CD14-positive monocyte (primary cell): ENCODE measurements at places on chromosomes 7 and 10.

DNA sequence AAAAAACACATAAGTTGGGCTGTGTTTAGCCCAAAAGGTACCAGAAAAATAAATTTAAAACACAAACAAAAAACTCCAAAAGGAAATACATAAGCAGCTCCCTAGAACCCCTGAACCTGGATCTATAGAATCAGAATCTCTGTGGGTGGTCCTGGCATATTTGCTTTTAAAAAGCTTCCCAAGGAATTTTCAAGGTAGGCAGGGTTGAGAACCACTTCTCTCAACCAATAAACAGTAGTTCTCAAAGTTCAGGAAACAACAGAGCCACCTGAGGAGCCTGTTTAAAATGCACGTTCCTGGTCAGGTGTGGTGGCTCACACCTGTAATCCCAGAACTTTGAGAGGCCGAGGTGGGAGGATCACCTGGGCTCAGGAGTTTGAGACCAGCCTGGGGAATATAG lies 12.5 kb downstream of the ATXN7L1 start:
- no peak for DNase-seq

DNA sequence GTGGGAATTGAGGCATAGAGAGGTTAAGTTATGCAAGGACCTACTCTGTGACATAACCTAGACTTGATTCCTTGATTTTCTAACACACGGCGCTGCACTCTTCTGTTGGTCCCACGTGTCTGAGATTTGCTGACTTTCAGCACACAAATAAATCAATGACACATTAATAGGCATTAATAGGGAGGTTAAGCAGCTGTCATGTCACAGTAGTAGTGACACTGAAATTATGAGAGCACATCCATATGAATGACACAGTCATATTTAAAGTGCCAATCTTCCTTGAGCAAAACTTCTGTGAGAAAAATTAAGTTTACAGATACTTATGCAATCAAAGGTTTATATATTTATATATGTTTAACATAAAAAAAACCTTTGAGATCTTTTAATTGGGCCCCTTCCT lies 805.4 kb upstream of the SORCS1 start:
- DNase-seq: no peak

DNA sequence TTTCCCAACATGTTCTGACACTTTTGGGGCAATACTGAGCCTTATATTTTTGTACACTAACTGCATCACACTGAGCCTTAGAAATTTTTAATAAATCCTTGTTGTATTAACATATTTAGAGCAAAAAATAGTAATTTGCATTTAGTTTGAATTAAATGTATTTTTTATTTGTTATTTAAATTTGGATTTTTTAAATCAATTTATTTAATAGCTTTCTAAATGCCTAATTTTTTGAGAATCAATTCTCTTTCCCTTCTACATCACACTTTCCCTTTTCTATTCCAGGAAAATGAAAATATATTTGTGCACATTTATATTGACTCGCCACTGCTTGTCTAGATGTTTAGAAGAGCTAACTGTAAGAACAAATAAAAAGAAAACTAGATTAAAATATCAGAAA lies 414.6 kb upstream of the POM121L12 start:
- no peak for DNase-seq

DNA sequence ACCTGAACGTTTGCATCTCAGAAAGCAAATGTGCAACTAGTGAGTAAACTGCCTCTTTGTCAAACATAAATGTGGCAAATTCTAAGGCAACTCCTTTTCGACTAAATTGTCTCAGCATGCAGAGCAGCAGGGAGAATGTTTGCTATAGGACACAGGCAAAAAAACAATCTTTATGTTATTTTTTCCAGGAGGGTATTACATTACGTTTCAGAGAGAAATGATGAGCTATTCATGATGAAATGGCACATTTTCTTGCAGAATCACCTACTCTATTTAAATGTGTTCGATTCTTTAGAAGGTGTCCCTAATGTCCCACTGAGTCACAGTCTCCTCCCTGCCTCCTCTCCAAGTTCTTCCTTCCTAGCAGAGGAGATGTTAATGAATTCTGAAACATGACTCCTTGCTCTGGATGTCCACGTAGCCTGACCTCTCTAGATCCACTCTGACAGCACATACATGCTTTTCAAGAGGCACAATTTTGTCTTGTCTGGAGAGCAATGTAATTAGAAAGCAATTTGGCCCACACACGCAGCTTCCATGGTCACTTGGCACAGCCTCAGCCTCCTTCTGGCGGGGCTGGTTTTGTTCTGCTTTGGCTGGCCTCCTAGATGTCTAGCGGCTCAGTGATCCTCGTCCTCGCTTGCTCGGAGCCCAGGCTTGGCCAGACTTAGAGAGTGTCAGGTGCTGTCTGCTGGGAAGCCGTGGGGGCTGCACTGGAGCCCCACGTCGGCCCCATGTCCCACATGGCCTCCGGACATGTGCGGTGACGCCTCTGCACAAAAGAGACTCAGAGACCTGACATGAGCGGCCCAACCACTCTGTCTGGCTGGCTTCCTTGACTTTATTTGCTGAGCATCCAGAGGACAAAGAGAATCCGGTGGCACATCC lies 125.7 kb upstream of the ZNF438 start:
- DNase-seq: no peak

DNA sequence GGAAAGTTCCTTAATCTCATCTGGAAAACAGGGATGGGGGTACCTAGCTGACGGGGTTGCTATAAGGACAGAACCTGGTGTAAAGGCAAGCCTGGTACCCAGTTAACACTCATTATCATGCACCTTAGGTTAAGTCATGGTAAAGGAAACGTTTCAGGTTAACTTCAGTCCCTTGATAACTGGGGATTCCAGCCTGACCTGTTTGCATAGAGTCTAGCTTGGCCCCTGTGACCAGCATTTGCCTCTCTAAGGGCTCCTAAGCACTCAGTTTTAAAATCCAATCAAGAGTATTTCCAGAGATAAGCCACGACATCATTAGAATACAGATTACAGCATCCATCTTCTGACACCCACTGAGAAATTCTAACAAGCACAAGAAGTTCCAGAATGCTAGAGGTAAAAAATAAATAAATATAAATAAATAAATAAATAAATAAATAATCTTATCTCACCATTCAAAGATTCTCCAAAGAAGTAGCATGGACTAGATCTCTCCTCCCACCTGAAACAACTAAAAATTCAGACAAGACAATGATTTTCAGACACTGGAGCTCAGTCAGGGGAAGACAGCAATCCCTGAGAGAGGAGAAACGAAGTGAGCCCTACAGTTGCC lies 184.6 kb downstream of the KCNMA1 start:
- DNase-seq: no peak

DNA sequence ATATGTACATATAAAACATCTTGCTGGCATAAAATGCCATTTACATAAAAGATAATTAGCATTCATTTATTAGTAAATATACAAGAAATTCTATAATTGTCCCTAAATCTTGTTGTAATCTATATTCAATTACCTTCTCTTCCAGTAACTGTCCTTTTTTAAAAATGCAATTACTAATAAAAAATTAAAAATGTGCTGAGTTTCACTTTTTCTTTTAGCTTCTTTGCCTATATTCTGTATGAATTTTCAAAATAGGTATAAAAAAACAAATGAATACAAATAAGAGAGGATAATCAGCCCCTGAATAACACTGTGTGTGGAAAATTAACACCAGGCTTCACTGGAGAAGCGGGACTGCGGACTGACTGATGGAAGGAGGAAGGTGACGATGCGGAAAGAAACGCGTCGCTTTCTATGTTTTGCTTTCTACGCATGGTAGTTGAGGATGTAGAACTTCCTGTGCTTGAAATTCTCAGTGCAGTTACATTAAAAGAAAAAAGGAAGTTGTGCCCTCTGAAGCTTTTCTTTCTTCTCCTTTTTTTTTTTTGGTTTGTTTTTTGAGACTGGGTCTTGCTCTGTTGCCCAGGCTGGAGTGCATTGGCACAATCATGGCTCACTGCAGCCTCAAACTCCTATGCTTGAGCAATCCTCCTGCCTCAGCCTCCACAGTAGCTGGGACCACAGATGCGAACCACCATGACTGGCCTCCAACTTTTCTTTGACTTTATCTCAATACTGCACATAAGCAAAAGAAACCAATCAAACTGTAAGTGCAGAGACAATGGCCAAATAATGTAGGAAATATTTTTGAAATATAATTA lies 7.4 kb upstream of the ZMYND11 start:
- DNase-seq: peak; percentile 84

DNA sequence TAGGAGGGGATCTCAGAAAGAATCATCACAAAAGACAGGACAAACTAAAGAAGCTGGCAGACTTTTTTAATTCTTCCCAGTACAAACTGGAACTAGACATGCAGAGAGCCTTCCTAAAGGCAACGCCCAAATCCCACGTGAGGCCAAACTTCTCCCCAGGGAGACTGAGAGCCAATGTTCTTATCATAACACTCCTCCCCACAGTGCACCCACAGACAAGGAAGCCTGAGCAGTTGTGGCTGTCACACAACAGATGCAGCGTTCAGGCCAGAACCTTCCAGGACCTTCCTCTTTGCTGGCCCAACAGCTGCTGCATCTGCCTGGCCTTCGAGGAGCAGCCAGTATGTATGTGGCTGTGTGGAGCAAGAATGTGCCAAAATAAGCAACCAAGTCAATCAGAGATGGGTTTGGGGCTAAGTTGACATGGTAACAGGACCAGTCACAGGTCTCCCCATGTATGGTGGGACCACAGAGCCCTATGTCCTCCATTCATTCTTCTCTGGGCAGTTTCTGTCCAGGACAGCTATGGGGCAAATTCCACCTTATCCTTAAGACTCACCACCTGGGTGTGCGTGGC lies 34.9 kb downstream of the SRPK2 start:
- DNase-seq: peak; percentile 33

DNA sequence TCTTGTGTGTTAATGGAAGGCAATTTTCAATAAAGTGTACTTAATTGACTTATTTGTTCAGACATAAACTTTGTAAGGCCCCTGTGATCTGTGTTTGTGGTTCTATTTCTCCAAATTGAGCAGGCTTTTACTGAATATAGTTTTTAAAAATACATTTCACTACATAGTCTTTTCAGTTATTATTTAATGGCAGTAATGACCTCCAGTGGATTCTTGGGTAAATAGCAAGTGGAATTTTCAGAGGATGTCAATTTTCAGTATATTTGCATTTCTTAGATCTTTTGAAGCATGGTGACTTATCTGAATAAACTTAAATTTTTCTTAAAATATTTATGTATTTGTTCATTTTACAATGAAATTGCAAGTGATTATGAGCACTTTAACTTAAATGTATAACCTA lies 203.1 kb upstream of the PCLO start:
- DNase-seq: no peak

DNA sequence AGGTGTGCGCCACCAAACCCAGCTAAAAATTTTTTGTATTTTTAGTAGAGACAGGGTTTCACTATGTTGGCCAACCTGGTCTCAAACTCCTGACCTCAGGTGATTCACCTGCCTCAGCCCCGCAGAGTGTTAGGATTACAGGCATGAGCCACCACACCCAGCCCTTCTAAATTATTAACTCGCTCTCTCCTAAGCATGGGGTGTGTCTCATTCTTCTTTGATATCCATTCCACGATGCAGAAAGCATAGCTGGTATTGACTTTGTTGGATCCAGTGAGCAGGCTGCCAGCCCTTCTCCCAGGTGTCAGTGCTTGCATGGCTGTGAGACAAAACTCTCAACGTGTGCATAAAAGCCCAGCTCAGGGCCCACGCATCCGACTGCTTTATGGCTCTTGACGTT lies 254.1 kb upstream of the PFKP start:
- no peak for DNase-seq

GRCh38 chr7:105337529-105337928 lies 51.2 kb downstream of the SRPK2 start:
- no peak for DNase-seq

DNA sequence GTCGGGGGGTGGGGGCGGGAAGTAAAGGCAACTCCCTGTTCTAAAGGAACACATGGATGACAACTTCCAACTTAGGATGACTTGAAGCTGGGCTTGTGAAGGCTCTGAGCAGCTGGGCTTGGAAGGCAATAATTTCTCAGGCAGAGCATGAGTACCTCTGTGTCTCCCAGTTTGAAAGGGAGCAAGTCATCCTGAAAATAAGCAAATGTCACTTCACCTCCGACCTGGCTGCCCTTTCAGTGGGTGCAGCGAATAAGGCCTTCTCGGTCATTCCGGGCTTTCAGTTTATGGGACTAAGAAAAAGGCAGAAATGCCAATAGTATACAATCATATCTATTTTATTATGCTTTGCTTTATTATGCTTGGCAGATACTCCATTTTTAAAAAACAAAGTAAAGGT lies 15.3 kb upstream of the ADAMTS14 start:
- no peak for DNase-seq

- no peak for DNase-seq
Observed at GRCh38 chr10:98268694-98269431, 869 bp upstream of the LOXL4 start.

DNA sequence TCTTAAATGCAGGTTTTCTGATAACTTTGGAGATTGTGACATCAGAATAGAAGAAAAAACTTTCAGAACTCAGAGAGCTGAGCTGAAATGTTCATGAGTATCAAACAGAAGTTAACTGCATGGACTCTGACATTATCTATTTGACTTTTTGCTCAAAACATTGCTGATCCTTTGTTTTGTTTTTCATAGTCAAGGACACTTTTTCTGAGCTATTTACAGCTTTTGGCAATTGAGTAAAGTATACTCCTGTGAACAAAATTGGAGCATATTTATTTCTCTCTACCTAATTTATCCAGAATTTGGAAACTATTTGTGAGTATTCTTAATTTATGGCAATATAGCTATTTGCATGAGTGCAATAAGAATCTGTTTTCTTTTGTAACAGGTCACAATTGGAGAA lies 11.1 kb downstream of the KCP start:
- no peak for DNase-seq

- DNase-seq: no peak
Observed at GRCh38 chr7:55427800-55428199, 62.7 kb downstream of the LANCL2 start.

GRCh38 chr7:64951250-64951848 lies 39.5 kb downstream of the ZNF117 start:
- peak; percentile 24 for DNase-seq

- no peak for DNase-seq
Observed at GRCh38 chr7:123796568-123796967, 47.8 kb upstream of the WASL start.
